ENCODE measurements at places on chromosomes 11 and 22.

GRCh38 chr22:32531931-32532819, 57.6 kb downstream of the FBXO7 start:
- DNase-seq: no peak

- no peak for DNase-seq
Measured at GRCh38 chr22:33869946-33870345, 50.3 kb downstream of the LARGE1 start.

DNA sequence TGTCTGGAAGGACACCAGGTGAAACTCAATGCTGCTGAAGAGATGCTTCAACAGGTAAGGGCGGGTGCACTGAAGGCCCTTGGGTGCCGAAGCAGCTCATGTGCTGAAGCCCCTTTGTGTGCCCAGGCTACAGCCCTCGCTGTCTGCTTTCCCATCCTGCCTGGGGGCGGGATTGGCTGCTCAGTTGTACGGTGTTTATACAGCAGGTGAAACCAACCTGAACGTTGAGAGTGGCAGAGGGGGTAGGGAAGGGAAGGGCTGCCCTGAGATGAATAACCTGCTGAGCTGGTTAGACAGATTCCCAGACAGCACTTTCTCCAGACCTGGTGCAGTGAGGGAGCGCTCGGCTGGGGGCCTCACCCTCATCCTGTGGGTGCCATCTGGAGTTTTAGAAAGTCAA, 75.7 kb downstream of the CYB5R2 start:
- DNase-seq: no peak

DNA sequence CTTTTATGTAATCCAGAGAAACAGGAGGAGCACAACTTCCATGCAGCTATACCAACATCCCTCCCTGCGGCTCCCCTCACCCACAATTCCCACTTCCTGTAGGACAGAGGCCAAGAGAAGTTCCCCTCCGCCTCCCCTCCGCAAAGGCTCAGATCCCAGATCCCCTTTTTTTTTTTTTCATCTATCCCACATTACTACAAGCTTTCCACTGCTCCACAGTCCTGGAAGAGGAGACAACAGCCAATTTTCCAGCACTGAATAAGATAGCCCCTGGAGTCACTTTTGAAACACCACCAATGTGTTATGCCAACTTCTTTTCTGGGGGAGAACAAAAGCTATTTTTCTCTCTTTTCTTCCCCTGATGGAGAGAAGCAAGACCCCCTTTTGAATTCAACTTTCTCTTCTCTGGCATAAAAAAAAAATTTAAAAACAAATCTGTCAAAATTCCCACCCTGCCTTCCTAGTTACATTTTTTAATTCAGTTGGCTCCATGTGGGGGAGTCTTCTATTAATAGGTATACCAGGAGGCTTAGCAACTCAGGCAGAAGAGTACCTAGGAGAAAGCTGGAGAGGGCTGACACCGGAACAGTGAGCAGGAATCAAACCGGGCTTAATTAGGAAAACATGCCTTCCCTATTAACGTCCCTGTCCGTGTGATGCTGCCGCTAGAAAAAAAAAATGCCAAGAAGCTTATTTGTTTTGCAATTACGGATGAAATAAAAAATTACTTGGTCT, 543.4 kb downstream of the BUD13 start:
- DNase-seq: no peak

DNA sequence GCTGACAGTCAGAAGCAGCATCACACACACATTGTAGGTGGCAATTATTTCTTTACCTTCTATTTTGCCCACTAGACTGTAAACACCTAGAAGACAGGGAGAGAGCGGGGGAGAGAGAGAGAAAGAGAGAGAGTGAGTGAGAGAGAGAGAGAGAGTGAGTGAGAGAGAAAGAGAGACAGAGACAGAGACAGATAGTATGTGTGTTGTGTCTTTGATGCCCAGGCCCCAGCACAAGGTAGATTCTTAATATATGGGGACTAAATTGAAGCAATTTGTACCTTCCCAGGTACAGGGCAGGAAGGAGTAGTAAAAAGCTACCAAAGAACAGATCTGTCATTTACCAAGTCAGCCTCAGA, 163.7 kb downstream of the PKNOX2 start:
- DNase-seq: no peak

GRCh38 chr11:112961751-112962578, 745 bp downstream of the NCAM1 start:
- peak; percentile 2 for DNase-seq

DNA sequence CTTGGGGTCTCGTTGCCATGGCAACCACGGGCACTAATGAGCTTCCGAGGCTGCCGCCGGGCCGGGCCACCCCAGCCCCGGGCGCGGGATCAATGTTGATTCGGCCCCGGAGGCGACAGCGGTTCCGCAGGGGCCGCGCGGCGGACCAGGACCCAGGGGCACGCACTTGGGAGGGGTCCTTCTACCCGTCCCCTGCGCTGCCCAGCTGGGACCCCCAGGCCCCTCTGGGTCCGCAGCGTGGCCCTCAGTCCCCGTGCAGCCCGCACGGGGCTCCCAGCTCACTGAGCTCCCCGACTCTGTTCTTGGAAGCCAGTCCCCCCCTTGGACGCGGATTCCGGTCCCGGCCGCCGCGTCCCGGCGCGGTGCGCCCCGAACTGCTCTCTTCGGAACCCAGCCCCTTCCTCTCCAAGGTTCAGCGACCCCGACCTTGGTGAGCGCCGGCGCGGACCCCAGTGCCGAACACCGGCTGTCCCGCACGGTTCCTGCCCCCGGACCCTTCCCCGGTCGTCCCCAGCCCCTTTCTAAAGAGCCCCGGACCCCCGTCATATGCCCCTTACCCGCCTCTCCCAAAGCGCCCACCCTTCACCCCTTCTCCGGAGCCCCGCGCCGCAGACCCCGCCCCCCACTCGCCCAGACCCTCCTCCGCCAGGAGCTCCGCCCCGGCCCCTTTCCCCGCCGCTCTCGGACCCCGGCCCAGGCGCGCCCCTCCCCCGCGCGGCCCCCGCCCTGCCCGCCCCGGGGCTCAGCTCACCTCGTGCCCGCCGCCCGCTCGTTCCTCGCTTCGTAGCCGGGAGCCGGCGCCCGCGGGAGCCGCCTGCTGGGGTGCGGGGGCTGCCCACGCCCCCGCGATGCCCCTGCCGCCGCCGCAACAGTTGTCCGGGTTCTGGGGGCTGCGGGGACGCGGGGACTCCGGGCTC, 18.3 kb upstream of the SHISAL1 start:
- DNase-seq: no peak

DNA sequence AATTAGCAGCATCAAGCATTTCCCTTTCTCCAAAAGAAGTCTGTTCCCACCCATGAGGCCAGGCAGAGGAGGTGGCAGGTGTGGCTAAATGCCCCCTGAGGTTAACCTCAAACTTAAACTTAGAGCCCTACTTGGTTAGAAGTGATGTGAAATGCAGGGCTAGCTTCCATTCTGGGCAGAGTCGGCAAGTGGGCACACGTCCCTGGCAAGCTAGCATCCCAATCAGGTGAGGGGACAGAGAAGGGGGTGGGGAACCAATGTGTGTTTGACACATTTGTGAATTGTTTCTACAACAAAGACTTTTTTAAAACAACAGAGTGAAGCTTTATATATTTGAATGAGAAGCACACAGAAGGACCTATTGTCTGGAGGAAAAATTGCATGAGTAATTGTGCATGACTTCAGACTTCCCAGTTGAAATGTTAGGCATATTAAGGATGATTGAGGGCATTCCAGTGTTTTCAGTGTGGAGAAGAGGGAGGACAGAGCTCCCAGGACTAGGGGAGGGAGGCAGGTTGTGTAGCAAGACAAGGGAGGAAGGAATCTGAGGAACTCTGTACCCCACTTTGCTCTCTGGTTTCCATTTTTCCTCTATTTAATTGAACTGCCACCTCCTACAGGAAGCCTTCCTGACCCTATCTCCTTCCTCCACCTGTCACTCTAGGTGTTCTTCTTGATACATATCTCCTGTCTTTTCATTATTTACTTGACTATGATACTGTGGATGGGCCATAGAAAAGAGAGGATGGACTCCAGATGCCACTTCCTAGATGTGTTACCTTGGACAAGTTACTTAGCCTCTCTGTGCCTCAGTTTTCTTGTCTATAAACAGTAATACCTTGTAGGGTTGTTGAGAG, 83.3 kb upstream of the PICALM start:
- no peak for DNase-seq

DNA sequence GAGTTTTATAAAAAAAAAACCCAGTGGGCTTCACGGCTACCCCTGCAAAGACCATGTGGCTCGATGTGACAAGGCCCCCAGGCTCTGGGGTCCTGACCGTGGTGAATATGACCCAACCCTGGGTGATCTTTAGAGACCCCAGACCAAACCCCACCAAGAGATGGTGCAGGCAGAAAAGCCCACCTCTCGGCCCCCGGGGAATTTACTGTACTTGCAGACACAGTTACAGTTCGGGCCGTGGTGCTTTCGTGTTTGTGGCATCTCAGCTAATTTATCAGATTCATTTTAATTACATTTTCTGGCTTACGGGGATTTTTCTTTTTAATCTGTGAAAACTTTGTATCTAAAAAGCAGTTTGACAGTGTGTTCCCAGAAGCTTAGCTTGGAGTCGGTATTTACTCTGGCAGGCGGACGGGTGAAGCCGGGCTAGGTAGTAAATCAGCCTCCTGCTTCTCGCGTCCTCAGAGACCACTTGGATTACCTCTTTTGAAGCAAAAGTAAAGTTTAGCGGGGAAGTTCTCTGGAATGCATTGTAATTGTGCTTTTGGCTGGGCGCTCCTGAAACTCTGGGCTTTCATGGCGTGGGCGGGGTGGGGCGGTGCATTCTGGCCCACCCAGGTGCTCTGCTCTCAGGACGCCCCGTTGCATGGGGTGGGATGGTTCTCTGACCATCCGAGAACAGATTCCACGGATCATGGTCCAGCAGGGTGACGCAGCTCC, 25.3 kb downstream of the ANO1 start:
- DNase-seq: no peak

DNA sequence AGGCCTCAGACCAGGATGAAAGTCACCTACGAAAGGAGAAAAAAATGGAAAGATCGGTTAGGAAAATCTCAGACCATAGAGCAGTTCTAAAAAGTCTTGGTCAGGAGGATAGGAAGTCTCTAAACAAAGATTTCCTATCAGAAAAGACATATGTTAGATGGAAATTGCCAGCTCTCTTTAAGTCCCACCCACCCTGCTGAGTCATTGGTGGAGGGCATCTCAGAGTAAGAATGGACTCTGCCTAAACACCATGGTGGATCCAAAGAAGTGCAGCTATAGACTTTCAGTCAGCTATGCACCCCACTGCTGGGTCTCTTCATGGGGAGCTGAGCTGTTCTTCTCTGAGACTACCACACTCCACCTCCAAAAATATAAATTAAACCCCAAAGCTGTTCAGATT, 3.7 kb downstream of the OR8B2 start:
- DNase-seq: no peak

DNA sequence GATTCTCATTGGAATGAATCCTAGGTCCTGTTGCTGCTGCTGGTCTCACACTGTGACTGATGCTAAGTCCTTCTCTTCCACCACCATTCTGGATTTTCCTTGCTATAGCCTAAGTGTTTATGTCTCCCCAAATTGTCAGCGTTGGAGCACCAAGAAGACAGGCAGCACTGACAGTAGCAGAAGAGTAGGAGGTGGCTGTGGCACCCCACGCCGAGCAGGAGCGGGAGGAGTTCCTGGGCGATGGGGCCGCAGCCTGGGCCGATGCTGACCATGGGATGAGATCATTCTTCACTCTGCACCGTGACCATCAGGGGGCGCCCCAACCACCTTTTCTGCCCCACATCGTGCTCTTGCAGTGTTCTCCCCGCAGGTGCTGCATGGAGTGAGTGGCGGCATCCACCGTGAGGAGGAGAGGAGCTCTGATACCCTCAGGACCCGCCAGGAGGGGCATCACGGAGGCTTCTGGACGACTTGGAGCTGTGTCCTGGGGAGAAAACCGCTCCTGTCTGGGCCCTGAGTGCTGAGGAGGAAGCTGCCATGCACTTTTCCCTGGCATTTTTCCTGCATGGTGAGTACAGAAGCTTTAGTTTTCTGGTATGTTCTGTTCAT, 57.0 kb downstream of the LRRC74B start:
- peak; percentile 79 for DNase-seq

GRCh38 chr11:95556011-95556341, 233.6 kb downstream of the FAM76B start:
- DNase-seq: no peak

GRCh38 chr22:39253435-39254070, 8.8 kb upstream of the PDGFB start:
- DNase-seq: peak; percentile 33

GRCh38 chr11:132123854-132124835, 753.7 kb downstream of the NTM start:
- DNase-seq: no peak

- no peak for DNase-seq
Measured at GRCh38 chr22:33806191-33806590, 114.1 kb downstream of the LARGE1 start.

DNA sequence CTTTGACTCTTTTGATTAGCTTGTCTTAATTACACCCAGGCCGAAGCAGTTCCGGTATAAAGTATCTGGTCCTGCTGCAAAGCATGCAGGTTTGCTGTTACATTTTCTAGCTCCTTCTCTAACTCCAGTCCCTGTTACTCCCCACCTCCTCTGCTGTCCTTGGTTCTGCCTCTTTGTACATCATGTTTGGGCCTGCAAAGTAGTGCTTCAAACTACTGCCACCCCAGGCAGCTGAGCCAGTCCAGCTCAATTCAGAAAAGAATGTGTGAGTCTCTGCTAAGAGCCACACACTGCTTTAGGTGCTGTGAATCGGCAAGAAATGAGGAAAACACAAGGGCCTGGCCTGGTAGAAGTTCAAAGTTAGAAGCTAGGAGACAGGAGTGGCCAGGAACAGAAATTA, 136.0 kb downstream of the SERGEF start:
- DNase-seq: no peak

- DNase-seq: no peak
Measured at GRCh38 chr11:86192519-86193257, 51.9 kb upstream of the EED start.

DNA sequence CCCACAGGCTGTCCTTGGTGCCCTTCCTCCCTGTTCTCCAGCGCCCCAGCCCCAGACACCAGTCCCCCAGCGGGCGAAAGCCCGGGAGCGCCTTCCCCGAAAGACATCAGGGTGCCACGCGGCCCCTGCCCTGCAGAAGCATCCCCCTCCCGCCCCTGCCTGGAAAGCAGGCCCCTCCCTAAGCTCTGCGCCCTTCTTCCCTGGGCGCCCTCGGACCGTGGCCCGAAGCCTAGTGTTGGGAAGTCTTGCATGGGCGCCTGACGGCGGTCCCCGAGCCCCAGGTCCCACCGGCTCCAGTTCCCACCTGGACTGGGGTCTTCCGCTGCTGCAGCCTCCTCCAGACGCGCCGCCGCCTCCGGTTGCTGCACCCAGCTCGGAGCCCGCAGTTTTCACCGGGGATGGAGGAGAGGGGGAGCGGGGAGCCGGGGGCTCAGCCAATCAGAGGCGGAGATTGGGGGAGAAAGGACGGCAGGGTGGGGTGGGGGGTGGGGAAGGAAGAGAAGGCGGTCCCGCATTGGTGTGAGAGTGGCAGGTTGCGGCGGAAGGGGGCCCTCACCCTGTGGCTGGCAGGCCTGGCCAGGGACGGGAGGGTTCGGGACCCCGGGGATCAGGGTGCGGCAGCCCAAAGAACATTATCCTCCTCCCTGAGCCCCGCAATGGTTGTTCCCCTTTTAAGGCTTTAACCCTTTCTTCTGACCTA, at the start of gene THY1:
Gene THY1, minus strand, starts transcription at position 364 of the 700 bp plus-strand sequence. CDS start 2,267 bp downstream, outside the sequence.
- no peak for DNase-seq

- DNase-seq: no peak
Measured at GRCh38 chr11:65855927-65856363, 2.0 kb downstream of the CFL1 start.

GRCh38 chr11:17161515-17161914, 46.3 kb downstream of the PIK3C2A start:
- DNase-seq: no peak

- no peak for DNase-seq
Measured at GRCh38 chr11:103202048-103202651, 92.9 kb downstream of the DYNC2H1 start.

GRCh38 chr11:22192289-22192641, 620 bp upstream of the ANO5 start:
- DNase-seq: no peak
